Stimulated activated naive CD8-positive, alpha-beta T cell treated with anti-CD3 and anti-CD28 coated beads, Interleukin-15, Interleukin-2, amounts not matched to agents 100 U/mL and 50 U/mL, for 24 hours (primary cell): ENCODE measurements at places on chromosomes 3 and 15.
A peak's percentile ranks its signal among the peaks of the same experiment; 100 is the strongest.

DNA sequence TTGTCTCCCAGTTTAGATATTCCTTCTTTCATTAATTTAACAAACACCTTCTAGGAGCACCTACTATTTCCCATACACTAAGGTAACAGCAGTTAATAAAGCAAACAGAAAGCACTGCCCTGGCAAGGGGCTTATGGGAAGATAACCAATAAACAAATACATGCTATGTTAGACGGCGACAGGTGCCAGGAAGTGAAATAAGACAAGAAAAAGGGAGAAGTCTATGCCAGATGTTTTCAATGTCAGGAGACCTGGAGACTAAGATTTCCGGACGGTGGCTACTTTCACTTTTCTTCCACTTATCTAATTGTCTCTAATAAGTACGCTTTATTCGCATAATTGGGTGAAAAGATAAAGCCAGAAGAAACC, 32.5 kb upstream of the ZNF445 start:
- no peak for DNase-seq

- no peak for DNase-seq
These were observed 66.8 kb upstream of the RASGRP1 start for GRCh38 chr15:38631119-38632075.

DNA sequence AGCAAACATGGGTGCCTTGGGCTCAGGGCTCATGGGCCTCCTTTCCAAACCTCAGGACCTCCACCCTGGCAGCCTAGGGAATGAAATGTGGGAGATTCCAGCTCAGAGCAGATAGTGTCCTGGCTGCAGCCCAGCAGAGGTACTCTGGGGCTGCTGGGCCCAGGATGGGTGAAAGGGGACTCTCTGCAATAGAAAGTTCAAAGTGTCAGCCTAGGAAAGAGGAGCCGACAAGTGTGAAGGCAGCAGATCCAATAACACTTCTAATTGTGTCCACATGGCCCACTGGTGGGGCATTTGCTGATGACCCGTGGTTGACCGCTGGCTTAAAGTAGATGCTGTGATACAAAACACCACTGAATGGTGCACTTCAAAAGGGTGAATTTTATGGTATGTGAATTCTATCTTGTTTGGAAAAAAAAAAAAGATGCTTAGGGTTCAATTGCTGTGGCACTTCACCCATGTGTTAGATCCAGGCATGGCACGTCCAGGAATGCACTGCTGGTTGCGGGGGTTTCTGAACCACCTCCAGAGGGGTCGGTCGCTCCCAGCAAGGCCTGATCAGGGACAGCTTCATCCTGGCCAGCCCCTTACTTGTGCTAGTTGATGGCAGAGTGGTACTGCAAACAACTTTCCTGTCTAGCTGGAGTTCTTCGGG, 20.9 kb downstream of the AMOTL2 start:
- no peak for DNase-seq

GRCh38 chr3:31532587-31533168, at the start of gene STT3B:
Gene STT3B (plus strand): TSS chr3:31532925. CDS start chr3:31532999, 74 bp downstream.
- peak; percentile 85 for DNase-seq

DNA sequence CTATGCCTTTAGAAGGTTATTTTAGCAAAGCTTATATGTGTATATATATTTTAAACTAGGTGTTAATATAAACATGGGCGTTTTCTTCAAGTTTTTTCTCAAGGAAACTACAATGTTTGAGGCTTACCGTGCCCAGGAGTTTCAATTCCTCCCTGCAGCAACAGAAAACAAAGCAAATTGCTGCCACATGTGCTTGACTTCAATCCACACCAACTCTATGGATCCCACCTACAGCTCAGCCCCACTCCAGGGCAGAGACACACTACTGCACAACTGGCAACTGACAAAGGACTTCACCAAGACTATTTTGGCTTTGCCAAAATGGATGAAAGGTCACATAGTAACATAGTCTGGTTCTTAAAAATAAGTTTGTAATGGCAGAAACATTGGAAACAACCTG, 346.6 kb downstream of the ERC2 start:
- no peak for DNase-seq

GRCh38 chr3:58214484-58215316, 3.9 kb upstream of the DNASE1L3 start:
- DNase-seq = peak; percentile 64

DNA sequence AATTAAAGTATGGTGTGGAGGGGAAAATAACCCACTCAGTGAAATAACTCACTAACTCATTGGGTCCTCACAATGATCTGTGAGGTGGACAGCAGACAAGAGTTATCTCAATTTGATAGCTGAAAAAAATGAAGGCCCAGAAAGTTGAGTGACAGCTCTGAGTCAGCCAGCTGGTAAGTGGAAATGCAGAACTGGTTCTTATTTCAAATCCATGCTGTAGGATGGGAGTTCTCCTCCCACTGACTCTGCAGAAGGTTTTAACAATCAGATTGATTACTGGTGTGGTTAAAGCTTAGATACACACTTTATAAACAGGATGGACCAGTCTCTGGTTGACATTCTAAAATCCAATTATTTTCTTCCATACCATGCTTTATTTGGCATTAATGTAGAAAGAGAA, 87.0 kb upstream of the LMOD3 start:
- no peak for DNase-seq

- DNase-seq = no peak
These were observed 136.3 kb downstream of the THSD4 start for GRCh38 chr15:71251584-71252043.

- DNase-seq = no peak
These were observed 726.6 kb upstream of the NAALADL2 start for GRCh38 chr3:174132421-174133042.

- DNase-seq = no peak
These were observed 459.6 kb downstream of the NSUN3 start for GRCh38 chr3:94522488-94522887.

- no peak for DNase-seq
These were observed 17.4 kb downstream of the KAT2B start for GRCh38 chr3:20057612-20058180.

- no peak for DNase-seq
These were observed 71.4 kb upstream of the PCSK6 start for GRCh38 chr15:101560722-101561583.

DNA sequence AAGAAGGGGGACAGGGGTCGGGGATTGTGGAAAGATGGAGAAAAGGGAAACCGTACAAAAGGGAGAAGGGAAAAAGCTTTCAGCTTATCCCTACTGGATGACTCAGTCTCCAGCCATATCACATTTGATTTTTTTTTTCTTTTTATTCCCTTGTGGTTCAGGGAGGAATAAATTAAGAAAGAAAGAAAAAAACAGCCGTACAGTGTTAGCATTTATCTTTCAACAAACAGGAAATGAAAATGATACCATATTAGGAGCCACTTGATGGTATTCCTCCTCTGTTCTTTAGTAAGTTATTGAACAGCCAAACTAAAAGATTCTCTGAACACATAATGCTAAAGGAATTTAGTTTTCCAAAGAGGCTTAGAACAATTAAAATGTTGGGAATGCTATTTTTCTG, 594.4 kb downstream of the FOXP1 start:
- no peak for DNase-seq

- no peak for DNase-seq
These were observed 10.7 kb downstream of the VPS8 start for GRCh38 chr3:184822654-184823053.

DNA sequence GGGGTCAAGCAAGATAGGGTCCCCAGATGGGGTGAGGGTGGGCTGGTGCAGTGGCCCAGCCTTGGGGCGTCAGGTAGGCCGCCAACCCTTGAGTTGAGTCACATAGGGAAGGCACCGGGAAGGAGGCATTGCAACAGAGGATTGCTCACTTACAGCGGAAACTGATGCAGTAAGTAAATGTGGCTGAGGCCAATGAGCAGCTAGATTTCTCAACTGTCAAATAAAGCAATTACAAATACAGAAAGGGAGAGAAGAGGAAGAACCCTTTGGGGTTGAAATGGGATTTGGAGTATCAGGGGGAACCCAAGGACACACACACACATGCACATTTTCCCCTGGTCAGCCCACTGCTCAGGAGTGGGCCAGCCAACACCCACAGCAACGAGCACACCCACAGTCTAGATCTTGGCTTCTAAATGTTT, 44.0 kb downstream of the CHSY1 start:
- no peak for DNase-seq

DNA sequence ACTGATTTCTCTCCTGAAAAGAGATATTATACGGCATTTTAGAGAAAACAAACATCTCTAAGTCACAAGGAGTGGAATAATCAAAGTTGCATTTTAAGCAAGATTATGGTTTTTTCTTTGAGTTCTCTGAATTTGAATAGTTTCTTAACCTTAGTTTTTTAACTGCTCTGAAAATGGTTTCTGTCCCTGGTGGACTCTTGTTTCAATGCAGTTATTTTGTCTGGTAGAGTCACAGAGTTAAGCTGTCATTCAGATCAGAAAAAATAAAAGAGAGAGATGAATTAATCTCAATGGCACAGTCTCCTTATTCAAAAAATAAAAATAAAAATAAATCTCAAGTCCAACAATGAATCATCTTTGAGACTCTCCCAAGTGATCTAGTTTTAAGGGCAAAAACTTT, 19.0 kb downstream of the AGTR1 start:
- no peak for DNase-seq

DNA sequence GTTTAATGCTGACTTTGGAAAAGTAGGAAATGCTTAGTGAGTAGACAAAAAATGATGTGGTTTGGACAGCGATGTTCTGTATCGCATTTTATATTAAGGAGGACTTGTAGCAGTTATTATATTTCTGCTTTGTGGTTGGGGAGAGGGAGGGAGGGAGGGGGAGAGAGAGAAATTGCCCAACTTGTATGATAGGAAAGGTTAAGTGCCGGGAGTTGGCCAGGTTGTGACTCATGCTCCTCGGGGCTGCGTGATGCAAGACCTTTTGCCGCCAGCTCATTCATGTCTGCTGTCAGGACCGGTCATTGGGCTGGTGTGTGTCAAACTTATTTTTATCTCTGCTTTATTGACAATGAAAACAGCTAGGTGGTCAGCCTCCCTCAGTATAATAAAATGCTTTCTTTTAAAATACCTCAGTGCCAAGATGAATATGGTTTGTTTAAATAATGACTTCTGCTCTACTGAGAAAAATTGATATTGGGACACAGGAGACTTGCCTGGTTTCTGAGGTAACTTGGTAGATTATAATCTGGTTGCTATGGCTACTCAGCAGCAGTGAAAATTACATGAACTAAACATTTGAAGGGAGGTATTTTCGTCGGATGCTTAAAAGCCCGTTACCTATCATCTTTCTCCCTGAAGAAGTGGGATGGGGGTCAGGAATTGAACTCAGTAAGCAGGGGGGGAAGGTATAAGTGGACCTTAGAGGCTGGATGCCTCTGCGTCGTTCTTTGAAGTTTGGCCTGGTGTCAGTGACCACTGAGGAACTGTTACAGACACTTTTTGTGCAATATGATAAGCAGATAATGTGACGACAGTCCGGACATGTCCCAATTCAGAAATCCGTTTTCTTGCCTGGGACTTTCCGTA, 90.7 kb downstream of the FNDC3B start:
- peak; percentile 69 for DNase-seq

GRCh38 chr3:67964596-67964995, 310.2 kb upstream of the SUCLG2 start:
- DNase-seq = no peak

DNA sequence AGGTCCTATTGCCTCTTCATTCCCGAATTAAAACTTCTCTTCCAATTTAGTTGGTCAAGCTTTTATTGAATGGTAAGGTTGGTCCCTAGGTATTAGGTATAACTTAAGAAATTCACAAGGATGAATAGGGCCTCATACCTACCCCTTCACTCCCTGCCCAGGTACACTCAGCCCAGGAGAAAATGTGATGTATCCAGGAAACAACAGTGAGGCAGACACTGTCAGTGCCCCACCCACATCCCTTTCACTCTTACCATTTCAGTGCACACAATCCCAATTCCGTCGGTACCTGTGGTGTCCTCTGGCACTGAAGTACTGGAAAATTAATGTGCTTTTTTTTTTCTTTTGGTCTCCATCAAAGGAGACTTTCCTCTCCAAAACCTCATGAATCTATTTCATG, 10.5 kb upstream of the C3orf49 start:
- no peak for DNase-seq

GRCh38 chr3:39644176-39644575, 165.2 kb upstream of the MYRIP start:
- DNase-seq = no peak

GRCh38 chr3:171654809-171655208, 155.5 kb downstream of the PLD1 start:
- no peak for DNase-seq

- DNase-seq = no peak
These were observed 22.5 kb downstream of the UPK1B start for GRCh38 chr3:119195911-119196310.

- DNase-seq = no peak
These were observed 524.6 kb upstream of the ATP11B start for GRCh38 chr3:182268711-182269110.

DNA sequence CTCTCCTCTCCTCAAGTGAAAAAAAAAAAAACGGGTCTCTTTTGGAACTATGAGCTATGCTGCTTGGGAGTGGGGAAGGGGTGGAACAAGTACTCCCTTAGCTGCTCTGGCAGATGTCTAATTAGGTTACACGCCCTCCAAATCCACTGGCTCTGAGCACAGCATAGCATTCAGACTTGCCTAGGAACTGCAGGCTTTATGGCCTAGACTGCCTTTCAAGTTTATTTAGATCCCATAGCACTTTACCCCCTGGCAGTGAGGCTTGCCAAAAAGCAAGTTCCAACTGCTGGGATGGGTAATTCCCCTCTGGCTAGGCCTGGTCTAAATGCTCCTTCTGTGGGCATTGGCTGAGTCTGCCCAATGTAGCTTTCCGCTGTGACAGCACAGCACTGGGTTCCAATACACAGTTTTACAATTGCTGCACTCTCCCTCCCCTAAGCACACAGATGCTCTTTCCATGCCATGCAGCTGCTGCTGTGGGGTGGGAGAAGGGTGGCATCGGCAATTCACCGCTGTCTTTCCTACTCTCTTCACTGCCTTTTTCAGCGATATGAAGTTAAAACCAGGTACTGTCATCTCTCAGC, 152.8 kb downstream of the KCNAB1 start:
- no peak for DNase-seq

DNA sequence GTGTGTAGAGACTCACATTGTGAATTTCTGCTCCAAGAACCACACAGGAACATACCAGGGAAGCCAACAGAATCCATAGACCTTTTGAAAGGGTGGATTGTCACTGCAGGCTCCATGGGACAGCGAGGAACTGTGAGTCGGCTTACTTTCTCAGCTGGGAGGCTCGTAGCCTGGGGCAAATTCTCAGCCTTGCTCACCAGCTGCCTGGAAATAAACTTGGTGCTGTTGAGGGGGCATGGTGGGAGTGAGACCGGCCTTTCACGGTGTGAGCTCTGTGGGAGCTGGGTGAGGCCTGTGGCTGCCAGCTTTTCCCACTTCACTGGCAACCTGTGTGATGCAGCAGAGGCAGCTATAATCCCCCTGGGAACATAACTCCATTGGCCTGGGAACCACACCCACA, 146.6 kb upstream of the P2RY1 start:
- no peak for DNase-seq
